ENCODE measurements at places on chromosomes 2 and 18. TPM values are rescaled to one million over a fixed set of nuclear protein-coding genes. Genes with fewer than 3 reads are reported as not detected.

- no peak for DNase-seq
Observed at GRCh38 chr2:68861330-68861729, 9.9 kb downstream of the BMP10 start.

- peak; percentile 62 for DNase-seq
Observed at GRCh38 chr2:127051116-127052056, 55.6 kb downstream of the BIN1 start.

GRCh38 chr2:190551928-190552327 lies 17.4 kb upstream of the NEMP2 start:
- no peak for DNase-seq

DNA sequence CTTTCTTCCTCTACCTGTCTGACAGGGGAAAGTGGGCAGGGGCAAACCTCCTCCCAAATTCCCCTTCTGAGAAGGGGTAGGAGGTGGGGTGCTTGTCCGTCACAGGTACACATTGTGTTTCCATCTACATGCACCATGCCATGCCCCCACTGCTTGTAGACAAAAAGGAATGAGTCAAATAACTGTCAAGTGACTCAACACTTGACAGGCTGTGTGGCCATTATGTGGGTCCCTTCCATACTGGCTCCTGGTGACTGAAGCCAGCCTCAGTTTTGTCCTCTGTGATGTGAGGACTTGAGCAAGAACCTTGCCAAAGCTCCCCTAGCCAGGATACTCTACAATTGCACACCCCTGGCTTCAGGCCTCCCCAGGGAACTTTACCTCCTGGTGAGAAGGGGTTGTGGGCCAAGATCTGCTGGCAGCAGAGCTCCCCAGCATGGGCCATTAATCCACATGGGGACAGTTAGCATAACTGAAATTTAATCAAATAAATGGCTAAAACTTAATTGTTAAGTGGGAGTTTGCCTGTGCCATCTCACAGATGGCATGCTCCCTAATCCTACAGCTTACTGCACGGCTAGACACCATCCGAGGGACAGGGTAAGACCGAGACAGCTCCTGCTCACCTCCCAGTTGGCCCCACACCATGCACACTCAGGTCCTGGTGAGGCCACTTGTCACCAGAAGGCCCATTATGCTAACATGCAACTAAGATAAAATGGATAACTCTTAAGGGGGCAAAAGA lies 140.2 kb downstream of the BCL11A start:
- DNase-seq: no peak

DNA sequence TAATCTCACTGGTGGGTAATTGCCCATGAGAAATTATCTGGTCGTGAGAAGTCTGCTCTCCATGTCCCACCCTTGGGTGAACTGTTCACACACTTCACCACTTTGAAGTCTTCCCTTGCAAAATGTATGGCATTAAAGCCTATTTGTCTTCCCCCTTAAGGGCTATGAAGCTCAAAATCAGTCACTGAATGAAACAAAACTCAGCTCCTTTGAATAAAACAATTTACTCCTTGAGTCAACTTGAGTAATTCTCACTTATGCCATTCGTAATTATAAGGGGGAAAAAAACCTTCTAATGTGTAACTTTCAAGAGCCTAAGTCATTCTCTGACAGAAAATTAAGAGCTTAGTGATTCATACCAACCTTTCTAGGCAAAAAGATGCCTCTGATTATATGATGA lies 48.8 kb upstream of the REL start:
- no peak for DNase-seq

Gene CFAP65
- total RNA-seq: not detected

Gene EVX2
- 0.06 TPM for total RNA-seq

Gene NYAP2
- total RNA-seq: not detected

Measured in heart left ventricle (tissue), 16 donors.